Stimulated activated CD4-positive, alpha-beta T cell treated with anti-CD3 and anti-CD28 coated beads, TNF-alpha, amount 100 ng/mL, for 1 hour (primary cell): ENCODE measurements at places on chromosomes 13 and 19.

DNA sequence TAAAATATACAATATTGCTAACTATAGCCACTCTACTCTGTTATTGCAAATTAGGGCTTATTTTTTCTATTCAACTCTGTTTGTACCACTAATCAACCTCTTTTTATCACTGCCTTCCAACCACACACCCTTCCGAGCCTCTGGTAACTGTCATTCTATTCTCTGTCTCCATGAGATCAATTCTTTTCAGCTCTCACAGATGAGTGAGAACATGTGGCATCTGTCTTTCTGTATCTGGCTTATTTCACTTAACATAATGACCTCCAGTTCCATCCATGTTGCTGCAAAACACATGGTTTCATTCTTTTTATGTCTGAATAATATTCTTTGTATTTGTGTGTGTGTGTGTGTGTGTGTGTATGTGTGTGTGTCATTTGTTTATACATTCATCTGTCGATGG lies 350.1 kb upstream of the DACH1 start:
- no peak for DNase-seq

DNA sequence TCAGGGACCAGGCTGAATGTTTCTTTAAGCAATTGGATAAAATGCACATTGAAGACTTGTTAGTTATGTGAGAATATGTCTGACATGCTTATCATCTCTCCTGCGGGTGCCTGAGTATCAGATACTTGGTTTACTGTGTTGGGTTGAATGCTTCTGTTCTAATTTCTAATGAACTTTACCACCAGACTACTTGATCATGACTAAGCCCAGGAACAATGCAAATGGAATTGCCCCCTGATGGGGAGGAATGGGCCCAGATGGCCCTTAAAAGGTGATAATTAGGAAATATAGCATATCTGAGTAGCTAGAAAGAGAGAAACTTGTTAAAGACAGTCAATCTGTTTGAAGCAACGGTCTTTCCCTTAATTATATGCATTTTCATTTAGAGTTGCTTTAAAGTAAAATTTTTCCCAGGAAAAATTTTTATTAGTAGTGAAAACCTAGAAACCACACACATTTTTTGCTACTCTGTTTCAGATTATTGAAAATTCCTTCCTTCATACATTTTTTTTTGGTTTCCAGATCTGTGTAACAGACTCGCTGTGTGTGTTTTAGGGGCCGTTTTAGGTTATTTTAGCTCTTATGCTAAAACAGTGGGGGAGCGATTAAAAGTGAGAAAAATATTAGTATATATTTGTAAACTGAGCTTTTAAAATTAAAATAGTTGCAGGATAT lies 186.6 kb downstream of the TM9SF2 start:
- no peak for DNase-seq

- DNase-seq = no peak
Observed at GRCh38 chr19:55379174-55379573, 2.5 kb downstream of the TMEM190 start.

- DNase-seq = no peak
Observed at GRCh38 chr19:46192992-46193650, 36.4 kb upstream of the IGFL1 start.

DNA sequence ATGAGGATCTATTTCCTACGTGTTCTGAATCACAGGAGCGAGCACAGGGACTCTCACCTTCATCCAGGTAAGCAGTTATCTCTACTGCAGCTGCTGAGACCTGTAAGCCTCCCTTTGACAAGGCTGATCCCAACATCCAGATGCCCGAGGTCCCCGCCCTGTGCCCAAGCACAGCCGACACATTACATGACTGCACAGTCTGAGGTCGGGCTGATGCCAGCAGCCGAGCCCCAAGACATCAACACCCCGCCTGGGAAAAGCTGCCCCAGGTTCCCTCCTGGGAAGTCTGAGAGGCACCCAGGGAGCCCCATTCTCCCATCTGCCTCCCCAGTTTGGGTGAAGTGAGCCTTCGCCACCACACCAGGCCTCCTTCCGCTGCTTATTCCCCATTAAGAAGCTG lies 95.9 kb downstream of the COL4A1 start:
- no peak for DNase-seq

DNA sequence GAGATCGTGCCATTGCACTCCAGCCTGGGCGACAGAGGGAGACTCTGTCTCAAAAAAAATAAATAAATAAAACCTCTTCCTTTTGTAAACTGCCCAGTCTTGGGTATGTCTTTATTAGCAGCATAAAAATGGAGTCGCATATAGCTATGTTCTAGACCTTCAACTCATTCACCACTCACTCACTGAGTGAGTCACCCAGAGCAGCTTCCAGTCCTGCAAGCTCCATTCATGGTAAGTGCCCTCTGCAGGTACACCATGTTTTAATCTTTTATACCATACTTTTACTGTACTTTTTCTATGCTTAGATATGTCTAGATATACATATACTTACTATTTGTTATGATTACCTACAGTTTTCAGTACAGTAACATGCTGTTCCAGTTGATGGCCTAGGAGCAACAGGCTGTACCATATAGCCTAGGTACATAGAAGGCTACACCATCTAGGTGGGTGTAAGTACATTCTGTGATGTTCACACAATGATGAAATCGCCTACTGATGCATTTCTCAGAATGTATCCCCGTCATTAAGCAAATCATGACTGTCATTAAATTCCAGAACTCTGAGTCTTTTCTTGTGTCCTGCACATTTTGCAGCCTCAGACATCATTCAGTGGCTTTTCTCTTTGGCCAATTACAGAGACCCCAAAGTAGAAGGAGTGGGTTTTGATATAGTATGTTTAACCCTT lies 13.7 kb upstream of the FARP1 start:
- no peak for DNase-seq

- DNase-seq = no peak
Observed at GRCh38 chr19:55454787-55455243, 6.6 kb downstream of the ISOC2 start.

DNA sequence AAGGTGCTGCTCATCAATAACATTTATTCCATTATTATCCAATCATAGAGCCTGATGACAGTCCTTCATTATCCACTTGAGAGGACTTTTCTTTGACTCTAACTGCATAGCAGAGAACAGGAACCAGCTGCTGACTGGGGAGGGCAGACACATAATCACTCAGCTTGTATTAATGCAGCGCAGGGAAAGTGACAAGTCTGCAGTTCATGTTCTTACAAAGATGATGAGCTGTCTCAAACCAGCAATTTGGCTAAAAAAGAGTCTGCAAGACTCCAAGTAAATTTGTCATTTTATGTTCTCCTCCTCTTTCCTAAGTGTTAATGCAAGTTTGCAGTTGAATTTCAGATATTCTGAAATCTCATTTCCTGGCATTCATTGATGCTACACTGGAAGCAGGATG lies 40.0 kb upstream of the CBY2 start:
- DNase-seq = no peak

DNA sequence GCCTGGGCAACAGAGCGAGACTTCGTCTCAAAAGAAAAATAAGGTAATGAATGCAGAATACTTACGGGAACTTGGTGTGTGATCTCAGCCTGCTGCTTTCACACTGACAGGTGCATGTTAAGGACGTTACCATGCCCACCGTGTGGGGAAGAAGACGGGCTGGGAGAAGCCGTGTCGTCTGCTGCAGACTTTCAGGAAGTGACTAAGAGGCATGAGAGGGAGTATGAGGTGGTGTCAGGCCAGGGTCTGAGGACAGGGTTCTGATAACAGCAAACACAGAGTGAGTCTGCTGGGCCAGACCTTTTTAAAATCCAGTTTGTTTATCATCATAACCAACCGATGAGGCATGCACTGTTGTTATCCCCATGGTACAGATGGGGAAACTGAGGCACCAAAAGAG lies 13.6 kb upstream of the GALP start:
- DNase-seq = no peak
